Forelimb muscle (tissue), 1 donor: ENCODE measurements at places on chromosomes 2 and 18. TPM values are rescaled to one million over a fixed set of nuclear protein-coding genes. Genes with fewer than 3 reads are reported as not detected.

Gene PAIP2B
- 5.1 TPM for polyA plus RNA-seq

Gene MAP3K19
- not detected for polyA plus RNA-seq

Gene NPC1
- 27.7 TPM for polyA plus RNA-seq

Gene AQP12B
- 1.1 TPM for polyA plus RNA-seq

Gene CLEC4F
- 0.24 TPM for polyA plus RNA-seq

Gene AMER3
- polyA plus RNA-seq, result not detected

Gene TMEM87B
- 11.8 TPM for polyA plus RNA-seq

Gene TNFAIP6
- polyA plus RNA-seq, result 12.2 TPM

Gene SLC14A1
- polyA plus RNA-seq, result 0.95 TPM

Gene ANKRD12
- 18.9 TPM for polyA plus RNA-seq

Gene UGT1A8
- polyA plus RNA-seq, result not detected

Gene ZEB2
- polyA plus RNA-seq, result 107 TPM

Gene RBM44
- polyA plus RNA-seq, result 0.59 TPM

Gene L3MBTL4
- 1.4 TPM for polyA plus RNA-seq

Gene CXCR4
- polyA plus RNA-seq, result 32.8 TPM

Gene SERPINB7
- polyA plus RNA-seq, result not detected

Gene SLC16A14
- polyA plus RNA-seq, result 2.0 TPM

Gene ICA1L
- 13.5 TPM for polyA plus RNA-seq

Gene ALPI
- polyA plus RNA-seq, result not detected

Gene RPE
- polyA plus RNA-seq, result 24.8 TPM

Gene EHD3
- 3.7 TPM for polyA plus RNA-seq

Gene CTLA4
- 0.09 TPM for polyA plus RNA-seq

Gene MYL1
- polyA plus RNA-seq, result 8,500 TPM

Gene EGR4
- polyA plus RNA-seq, result not detected

Gene SCN7A
- polyA plus RNA-seq, result 33.2 TPM

Gene SGO2
- 6.5 TPM for polyA plus RNA-seq

Gene SP140
- 0.62 TPM for polyA plus RNA-seq

Gene ZBTB7C
- 4.0 TPM for polyA plus RNA-seq

Gene WDPCP
- 7.5 TPM for polyA plus RNA-seq

Gene INSIG2
- 19.3 TPM for polyA plus RNA-seq

Gene MC5R
- 3.1 TPM for polyA plus RNA-seq

Gene UGT1A9
- not detected for polyA plus RNA-seq

Gene CRYBA2
- not detected for polyA plus RNA-seq

Gene SIX2
- polyA plus RNA-seq, result 6.2 TPM

Gene ACTR2
- polyA plus RNA-seq, result 110 TPM

Gene PID1
- 25.2 TPM for polyA plus RNA-seq

Gene WNT6
- polyA plus RNA-seq, result 0.19 TPM

Gene FAM124B
- polyA plus RNA-seq, result 9.2 TPM

Gene LIPG
- polyA plus RNA-seq, result 4.4 TPM

Gene RGPD3
- polyA plus RNA-seq, result 0.08 TPM

Gene DNAJC5G
- 0.24 TPM for polyA plus RNA-seq

Gene TMEM200C
- 0.75 TPM for polyA plus RNA-seq

Gene MYO5B
- polyA plus RNA-seq, result 1.6 TPM

Gene DNAH7
- 0.15 TPM for polyA plus RNA-seq

Gene SLC23A3
- polyA plus RNA-seq, result 1.3 TPM

Gene LIMS4
- 3.8 TPM for polyA plus RNA-seq

Gene TMEM178A
- 16.3 TPM for polyA plus RNA-seq
